ENCODE measurements at places on chromosomes 5 and 9.

GRCh38 chr9:99092643-99093491, 12.0 kb upstream of the TGFBR1 start:
- no peak for DNase-seq

GRCh38 chr9:12817702-12818101, 42.9 kb downstream of the LURAP1L start:
- DNase-seq: no peak

DNA sequence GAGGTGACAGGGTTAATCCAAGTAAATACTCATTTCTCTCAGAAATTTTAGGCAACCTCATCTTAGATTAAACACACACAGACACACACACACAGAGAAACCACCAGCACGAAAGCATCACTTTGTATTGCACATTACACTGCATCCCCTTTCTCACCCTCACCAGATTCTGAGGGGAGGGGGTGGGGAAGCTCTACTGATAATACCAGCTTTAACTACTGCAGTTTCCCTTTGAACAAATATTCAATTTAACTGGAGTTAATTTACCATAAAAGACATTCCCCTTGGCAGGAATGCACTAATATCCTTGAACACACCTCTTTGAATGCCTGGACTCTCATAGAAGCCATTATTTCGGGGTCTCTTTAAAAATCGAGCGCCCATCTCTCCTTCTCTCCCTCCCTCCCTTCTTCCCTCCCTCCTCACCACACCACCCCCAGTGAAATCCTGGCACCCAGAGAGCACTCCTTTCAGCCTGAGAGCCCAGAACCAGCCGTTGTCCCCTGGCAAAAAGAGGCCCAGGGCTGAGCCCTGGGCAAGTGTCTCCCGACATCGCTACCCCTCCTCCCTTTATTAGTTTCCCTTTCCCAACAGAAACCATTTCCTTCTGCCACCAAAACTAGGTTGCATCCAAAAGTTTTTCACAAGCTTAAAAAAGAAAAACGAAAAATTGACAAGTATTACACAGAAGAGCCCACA, 2.8 kb upstream of the NFIB start:
- DNase-seq: no peak

DNA sequence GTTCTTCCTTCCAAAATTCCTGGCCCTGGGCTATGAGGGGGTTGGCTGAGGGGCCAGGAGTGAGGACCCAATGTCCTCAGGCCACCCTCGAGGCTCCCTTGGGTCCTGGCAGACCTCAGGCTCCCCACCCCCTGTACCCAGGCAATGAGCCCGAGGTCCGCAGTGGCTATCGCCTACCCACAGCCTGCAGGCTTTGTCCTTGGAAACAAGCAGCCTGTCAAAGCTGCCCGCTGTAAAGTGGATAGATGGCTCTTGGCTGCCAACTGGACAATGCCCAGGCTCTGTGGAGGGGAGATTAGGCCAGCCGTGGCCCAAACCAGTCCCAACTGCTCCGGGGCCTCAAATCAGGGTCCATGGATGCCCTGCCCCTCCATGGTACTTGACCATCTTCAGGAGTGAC, 2.2 kb upstream of the ADGRD2 start:
- peak; percentile 47 for DNase-seq

DNA sequence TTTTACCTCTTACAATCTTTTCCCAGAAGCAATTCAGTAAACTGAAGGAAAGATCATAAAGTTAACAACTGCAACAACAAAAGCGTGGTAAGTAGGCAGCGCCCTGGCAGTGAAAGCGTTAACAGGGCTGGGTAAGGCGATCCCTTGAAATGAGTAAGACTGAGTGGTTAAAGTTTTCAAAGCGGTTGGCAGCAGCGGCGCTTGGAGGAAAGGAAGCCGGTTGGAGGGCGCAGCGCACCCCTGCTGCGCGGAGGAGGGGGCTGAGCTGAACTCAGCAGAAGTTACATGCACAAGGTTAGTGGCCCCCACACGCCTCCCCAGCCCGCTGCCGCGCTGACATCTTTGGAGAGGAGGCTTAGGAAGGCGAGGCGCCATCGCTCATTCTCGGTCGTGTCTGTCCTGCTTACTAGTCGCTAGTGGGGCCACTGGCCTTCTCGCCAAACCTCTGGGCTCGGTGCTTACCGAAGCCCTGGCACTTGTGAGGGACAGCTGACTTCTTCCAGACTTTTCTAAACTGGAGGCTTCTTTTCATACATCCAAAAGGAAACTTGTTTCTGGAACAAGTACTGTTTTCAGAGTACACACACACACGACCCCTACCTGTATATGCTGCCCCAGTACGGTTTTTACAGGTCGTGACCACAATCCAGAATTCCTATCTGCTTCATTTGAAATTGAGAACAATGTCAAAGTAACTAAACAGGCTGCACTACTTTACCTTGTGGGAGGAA, at the start of gene SH3RF2:
SH3RF2 (plus strand) TSS at position 178 of the 731 bp plus-strand sequence. CDS start 1,351 bp downstream, outside the sequence.
- DNase-seq: peak; percentile 36

DNA sequence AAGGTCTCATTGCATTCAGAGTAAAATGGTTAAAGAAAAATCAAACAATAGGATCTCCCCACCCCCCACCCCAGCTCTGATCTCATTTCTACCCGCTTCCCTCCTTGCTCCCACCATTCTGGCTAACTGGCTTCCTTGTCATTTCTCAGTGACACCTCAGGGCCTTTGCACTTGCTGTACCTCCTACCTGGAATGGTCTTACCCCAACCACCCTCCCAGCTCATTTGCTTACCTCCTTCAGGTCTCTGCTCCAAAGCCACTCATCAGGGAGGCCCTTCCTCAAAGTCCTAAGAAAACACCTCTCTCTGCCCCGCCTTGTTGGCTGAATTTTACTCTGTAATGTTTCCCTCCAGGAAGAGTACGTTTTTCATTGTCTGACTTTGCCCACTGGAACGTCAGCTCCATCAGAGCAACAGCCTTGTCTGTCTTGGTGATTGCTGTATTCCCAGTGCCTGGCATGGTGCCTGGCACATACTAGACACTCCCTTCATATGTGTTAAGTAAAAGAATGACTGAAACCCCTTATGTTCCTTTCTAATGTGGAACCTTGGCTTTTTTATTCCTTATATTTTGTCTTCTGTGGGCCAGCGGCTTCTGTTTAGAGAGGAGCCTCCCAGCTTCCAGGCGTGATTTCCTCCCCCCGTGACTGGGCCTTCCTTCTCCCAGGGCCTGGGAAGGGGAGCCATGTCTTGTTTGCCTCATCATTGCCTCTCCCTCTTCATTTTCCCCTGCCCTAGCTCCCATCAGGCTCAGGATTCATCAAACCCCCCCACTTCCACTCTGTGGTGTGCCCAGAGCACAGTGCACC, 26.9 kb downstream of the NEURL1B start:
- DNase-seq: peak; percentile 57

DNA sequence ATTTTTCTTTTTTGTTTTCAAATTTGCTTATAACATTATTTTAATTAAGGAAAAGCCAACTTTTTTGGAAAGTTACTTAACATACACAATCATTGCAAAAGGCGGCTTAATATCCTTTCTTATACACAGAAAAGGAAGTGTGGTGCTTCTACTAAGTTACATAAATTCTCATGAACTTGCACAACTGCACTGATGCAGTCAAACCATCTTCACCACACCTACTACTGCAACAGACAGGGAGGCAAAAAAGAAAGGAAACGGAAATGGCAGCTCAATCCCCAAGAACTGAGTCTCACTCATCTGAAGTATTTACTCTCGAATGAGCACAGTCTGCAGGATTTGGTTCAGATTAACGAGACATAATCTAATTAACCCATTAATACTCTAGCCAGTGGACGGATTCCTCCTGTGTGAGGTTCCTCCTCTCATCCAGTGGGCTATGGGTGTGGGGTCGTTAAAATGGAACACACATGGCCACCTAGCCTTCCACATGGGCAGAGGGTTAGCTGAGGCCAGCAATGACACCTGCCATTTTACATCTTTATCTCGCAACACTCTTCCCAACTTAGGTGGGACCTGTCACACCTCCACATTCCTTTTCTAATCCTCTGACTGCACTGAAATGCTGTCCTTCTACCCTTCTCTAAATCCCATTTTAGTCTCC, 30.0 kb downstream of the GOLM1 start:
- no peak for DNase-seq

- no peak for DNase-seq
These were observed 305.9 kb downstream of the SLIT3 start for GRCh38 chr5:168995024-168995423.

Measured in tibial artery (tissue), 4 donors.